ENCODE measurements at places on chromosomes 12 and 14.

DNA sequence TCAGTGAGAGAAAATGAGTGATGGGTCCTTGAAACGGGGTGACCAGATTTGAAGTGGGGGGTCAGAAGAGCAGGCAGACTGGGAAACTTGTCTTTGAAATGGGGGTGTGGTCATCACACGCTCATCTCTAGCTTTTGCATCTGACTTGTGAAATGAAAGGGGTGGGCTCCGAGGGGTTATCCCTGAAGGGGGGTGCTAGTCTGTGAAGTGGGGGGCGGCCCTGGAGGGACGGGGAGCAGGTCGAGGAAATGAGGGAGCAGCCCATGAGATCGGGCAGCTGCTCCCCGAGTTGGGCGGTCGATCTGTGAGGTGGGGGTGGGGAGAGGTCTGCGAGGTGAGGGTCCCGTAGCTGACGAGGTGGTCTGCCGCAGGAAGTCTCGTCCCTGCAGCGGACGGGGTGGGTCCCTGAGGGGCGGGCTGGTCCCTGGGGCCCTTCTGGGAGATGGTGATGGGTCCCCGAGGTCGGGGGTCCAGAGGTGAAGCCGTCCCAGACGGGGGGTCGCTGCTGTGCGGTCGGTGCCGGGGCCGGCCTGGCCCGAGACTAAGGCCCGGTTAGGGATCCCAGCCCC is 542 bp downstream of the PXN start:
- no peak for DNase-seq

DNA sequence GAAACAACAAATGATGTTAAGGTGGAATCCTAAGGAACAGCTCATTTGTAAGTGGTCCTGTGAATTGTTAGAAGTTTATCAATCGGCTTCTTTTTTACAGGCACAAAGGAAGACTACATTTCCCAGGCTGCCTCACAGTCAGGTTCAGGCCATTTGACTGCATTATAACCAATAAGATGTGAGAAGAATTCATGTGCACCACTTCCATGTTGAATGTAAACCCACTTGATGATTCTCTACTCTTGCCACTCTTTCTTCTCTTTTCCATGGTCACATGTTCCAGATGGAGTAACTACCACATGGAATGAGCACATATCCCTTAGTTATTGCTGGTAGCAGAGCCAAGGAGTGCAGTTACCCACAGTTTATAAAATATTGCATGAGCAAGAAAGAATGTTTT is 67.1 kb upstream of the GZMB start:
- no peak for DNase-seq

DNA sequence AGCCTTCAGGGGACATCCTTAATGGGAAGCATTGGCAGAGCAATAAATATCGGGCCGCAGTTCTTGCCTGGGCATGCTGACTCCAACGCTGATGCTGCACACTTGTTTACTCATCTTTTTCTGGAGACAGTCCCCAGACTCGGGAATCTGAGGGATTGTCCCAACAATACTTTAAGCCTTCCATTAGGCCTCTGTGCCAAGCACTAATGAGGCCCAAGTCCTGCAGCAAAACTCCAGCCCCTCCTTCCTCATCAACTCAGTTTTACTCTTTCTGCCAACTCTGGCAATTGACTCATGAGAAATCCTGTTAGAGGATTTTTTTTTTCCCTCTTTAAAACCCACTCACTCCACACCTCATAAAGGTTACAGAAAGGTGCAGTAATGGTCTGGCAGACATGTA is 233.4 kb upstream of the PELI2 start:
- no peak for DNase-seq

DNA sequence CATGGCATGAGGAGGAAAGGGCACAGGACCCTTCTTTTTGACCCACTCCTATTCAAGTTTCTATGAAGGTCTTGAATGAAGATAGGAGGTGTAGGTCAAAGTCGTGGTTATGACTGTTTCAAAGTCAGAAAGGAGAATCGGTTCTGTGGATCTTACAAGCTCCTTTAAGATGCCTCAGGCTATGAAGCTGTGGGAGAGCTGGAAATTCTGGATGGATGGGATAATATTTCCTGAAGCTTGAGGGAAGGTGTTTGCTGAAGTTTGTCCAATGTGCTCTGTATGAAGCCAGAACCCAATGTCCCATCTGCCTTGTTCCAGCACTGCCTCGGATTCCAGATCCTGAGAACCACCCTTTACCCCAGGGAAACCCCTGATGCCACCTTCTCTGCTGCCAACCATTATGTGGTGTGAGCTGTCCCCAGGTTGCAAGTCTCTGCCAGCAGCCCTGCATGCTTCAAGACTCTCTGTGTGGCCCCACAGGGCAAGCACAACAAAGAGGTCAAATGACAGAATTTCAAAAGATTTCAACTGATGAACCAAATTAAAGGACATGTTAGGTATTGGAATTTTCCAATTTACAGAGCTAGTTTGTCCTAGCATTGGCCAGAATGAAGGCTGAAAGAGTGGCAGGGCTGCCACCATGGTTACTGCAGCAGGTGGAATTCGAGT is 472.0 kb downstream of the RGS6 start:
- no peak for DNase-seq

DNA sequence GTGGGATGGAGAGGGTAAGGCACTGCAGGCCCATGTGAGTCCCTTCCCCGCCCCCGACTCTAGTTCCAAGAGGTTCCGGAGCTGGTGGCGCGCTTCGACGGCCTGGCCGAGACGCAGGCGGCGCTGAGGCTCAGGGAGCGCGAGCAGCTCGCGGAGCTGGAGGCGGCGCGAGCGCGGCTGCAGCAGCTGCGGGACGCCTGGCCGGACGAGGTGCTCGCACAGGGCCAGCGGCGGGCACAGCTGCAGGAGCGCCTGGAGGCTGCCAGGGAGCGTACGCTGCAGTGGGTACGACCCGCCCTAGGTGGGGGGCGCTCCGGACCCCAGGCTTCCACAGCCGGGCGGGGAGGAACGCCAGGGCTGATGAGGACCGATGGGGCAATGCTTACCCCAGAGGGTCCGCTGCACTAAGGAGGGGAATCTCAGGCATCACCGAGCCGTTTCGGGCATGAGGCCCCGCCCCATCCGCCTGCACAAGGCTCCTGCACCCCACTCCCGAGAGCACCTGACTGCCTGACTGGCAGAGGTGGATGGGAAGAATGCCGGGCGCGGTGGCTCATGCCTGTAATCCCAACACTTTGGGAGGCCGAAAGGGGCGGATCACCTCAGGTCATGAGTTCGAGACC is 4.9 kb downstream of the CFAP73 start:
- no peak for DNase-seq

DNA sequence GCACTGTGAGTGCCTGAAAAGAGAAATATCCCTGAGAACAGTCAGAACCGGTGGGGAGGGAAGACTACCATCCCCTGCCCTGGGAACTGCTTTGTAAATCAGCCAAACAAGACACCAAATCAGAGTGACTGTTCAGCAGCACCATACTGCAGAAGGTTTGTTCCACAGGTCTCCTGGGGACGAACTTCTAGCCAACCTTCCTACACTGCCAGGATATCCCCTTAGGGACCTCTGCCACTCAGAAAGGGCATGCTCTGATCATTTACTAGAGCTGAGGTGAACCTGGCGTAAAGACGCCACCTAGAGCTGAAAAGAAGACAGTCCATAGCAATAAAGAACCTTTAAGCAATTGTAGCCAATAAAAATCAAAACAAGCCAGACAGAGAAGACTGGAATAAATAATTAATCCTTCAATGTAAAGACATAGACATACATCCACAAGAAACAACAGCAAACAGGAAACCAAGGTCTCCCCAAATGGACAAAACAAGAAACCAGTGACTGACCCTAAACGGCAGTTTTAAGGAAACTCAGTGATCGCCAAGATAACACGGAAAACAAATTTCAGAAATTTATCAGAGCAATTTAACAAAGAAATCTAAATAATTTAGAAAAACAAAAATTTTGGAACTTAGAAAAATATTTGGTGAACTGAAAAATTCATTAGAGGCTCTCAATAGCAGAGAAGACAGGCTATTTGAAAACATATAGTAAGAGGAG is 228.1 kb upstream of the AMIGO2 start:
- DNase-seq = peak; percentile 82

- DNase-seq = no peak
Measured at GRCh38 chr12:16072678-16073077, 161.5 kb downstream of the DERA start.

DNA sequence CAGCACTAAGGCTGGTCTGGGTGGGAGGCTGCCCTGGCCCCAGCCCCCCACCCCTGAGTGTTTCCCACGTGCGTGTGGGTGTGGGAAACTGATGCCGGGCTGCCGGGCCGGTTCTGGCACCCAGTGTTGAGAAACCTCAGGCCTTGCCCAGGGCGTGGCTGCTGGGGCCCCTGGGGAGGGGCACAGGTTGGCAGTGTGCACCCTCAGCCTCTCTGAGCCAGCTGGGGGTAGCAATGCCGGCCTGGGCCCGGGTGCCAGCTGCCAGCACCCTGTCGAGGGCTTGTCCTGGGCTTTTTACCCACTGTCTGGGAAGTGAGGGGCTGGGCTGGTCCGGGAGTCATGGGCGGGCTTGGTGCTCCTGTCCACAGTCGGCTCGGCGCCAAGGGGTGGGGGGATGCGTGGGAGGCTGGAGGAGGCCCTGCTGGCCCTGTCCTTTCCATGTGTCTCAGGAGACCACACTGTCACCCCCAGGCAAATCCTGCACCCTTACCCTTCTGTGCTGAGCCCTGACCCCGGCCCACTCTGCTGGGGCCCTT is 15.7 kb downstream of the ASPG start:
- DNase-seq = no peak

DNA sequence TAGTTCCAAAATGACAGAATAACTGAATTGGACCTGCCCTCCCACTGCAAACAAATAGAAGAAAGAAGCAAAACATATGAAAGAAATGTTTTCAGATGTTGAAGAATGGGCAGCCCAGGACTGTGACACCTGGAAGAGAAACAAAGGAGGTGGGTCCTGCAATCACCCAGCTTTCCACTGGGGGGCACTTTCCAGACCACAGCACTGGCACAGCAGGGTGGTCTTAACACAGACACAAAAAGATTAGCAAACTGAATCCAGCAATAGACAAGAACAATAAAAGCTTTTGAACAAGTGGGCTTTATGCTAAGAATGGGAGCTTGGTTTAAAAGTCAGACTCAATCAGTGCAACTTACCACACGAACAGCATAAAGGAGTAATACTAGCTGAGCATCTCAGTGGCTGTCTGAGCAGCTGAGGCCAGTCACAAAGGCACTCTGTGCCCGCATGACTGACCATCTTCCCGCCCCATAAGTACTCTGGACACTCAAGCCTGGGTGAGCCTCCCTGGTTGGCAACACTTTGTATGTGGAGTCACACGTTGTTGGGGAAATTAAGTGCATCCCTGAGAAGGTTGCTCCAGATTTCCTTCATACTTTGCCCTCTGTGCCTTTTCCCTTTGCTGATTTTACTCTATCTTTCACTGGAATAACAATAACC is 27.7 kb downstream of the JKAMP start:
- DNase-seq = no peak

- DNase-seq = no peak
Measured at GRCh38 chr14:34474187-34474679, 12.2 kb upstream of the SPTSSA start.

DNA sequence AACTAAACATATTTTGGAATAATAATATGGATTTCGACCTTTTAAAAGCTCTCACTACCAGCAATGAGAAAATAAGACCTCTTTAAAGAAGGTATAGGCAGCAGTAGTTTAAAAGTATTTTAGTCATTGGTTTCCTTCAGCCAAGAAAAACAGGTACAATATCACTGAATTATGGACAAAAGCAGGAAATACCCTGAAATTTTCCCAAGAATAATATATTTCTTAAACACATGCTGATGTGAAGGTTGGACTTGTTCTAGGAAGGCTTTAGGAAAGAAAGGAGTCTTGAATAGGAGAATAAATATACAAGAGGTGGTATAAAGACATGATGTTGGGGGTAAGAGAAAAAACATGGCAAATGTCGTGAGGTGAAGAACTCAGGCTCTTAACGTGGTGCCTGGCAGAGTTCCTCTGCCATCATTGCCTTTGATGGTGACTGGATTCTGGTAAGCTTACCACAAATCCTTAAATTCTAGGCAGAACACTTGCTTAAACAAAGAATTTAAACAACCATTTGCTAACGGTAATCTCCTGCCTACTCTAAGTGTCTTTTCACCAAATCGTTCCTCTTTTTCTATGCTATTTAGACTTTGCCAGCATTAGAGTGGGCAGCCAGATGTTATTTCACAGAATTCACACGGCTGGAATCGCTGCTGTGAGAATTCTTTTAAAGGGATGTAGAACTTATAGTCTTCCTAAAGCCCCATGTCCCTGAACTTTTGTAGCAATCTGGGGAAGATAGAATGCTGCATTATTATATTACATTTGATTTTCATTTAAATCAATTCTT is 11.9 kb upstream of the NUDT4 start:
- DNase-seq = no peak

DNA sequence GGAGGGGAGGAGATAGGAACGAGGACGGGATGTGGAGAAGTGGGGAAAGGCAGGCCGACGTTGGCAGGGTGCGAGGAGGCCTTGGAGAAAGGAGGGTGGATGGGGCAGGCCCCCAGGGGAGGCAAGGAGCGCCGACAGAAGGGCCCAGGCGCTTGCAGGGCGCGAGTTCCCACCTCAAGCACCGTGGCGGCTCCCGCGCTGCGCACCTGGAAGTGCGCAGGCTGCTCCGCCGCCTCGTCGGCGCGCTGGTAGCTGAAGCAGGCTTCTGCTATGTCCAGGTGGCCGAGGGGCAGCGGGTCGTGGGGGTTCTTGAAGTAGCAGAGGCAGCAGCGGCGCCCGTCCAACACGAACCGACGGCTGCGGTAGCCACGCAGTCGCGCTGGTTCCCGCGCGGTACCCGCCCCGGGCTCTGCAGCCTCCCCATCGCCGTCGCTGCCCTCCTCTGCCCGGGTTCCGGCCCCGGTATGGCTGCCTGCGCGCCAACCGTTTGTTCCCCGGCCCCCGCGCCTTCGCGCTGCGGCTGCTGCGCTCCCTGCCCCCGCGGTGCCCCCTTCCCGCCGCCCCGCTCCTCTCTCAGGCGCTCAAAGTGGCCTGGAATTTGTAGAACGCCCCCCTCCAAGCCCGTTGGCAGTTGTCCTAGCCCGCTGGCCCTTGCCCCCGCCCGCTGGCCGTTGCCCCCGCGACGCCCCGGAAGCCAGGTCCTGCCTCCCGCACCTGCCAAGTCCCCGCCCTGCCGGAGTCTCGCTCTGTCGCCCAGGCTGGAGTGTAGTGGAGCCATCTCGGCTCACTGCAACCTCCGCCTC is 1.1 kb upstream of the ACTR6 start:
- DNase-seq = peak; percentile 22

DNA sequence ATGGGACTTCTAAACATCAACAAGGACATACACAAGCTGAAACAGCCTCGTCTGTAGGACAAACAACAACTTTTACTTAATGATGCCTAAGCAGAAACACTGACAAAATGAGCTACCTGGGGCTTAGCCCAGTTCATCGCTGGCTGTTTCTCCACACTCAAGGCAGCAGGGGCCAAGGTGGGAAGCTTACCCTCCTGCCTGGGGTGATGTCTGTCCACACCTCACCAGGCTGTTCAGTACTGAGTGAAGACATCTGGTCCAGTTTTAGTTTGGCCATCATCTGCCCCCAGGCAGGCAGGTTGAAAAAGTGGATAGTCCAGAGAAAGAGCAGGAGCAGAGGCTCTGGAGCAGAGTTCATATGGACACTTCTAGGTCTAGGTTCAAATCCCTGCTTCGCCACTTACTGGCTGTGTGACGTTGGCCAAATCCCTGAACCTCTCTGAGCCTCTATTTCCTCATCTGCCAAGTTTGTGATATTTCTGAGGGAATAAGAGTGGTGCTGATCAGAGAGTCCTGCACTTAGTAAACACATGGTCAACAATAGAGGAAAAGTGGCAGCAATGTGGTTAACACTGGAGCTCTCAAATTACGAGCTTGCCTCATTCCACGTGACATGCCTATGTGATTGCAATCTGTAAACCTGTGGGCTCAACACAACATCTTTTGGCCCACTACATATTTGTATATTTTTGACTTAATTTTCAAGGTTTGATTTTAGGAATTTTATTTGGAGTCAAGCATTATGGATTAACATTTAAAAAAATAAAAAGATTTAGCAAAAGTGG is 720.1 kb upstream of the TMEM132C start:
- peak; percentile 46 for DNase-seq
